ENCODE measurements at places on chromosomes 11 and 22.
A peak's percentile ranks its signal among the peaks of the same experiment; 100 is the strongest.

DNA sequence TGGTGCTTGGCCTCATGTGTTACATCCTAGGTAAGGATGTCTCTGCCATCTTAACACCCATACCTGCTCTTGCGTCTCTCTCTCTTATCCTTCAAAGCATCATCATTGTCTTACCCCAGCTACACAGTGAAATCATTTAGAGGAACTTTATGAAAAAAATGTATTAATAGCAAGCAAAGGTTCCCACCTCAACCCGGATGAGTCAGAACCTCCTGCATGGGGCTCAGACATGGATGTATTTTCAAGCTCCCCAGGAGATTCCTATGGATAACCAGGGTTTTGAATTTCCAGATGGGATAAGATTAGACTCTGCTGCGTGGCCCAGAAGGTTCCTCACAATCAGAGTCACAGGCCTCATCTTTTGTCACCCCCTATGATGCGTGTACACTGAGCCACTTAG lies 89.1 kb upstream of the NNMT start:
- no peak for DNase-seq

GRCh38 chr22:19478901-19479354 lies at the start of gene UFD1:
TSS of gene UFD1 (minus strand) at chr22:19479193. CDS start at chr22:19479085, 108 bp downstream.
- DNase-seq = no peak

GRCh38 chr22:19815823-19816290 lies 38.8 kb downstream of the GNB1L start:
- DNase-seq = no peak

GRCh38 chr11:10807493-10808234 lies 1.1 kb downstream of the EIF4G2 start:
- DNase-seq = peak; percentile 16

DNA sequence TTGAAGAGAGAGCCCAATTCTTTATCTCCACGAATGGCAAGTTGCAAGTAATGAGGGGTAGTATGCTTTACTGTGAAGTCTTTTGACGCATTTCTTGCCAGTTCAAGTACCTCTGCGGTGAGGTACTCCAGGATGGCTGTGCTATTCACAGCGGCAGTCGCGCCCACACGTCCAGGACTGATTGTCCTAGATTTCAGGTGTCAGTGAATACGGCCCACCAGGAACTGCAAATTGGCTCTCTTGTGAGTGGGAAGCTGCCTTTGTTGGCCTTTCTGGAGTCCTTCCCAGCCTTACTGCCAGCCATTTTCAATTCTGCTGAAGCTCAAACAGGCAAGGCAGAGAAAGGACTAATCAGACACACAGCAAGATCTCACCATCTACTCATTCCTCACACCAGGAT lies 8.5 kb downstream of the PPFIA1 start:
- DNase-seq = no peak
